ENCODE measurements at places on chromosomes 4 and X.

DNA sequence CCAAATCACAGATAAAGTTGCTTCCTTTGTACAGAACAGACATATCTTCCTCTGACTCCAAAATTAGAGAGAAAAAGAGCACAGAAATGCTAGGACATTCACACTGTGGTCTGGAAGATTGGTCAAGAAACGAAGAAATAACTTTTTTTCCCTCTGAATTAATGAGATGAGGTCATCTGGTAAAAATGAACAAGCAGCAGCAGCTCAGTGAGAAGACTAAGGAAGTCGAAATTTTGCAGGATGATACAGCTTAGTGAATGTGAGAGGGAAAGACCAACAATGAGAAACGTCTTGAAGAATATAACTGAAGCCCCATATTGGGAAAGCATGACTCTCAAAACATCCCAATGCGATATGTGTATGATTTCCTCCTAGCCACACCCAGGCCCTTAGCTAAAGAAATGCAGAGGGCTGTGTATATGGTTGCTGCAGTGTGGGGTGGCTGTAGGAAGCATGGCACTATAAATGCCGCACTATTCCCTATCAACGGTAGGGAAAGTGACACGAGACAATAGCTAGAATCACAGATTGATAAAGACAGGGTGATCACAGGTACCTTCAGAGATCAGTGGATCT, 208.6 kb downstream of the VEGFC start:
- DNase-seq: peak; percentile 9

- no peak for DNase-seq
These were observed 74.8 kb upstream of the PACRGL start for GRCh38 chr4:20625426-20625825.

DNA sequence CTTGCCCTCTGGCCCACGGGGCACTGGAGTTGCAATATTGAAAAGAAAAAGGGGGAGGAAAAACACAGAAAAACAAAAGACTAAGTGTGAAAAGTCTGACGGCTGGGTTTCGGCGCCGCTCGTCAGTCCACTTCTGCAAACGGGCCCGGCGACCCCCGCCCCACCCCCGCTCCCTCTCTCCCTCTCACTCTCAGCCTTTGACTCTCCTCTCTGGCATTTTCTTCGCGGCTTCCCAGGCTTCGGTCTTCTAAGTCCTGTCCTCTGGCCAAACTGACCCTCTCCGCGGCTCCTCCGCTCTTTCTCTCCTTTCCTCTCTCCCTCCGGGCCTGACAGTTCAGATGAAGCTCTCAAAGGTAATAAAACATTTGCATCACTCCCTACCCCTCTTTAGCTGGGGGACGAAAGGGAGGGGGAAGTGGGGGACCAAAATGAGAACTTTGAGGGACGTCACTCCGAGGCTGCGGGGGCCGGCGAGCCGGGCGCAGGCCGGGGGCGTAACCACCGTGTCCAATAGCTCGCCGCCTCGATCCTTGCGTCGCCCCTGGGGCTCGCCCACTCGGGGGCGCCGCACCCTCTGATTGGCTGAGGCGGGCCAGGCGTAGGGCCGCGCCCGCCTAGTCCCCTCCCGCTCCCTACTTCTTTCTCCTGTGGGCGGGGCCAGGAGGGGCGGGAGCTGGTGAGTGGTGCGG, at the start of gene NKX6-1:
Gene NKX6-1 (minus strand): TSS at position 358 of the 689 bp plus-strand sequence. CDS start 1,064 bp downstream, outside the sequence.
- peak; percentile 76 for DNase-seq

DNA sequence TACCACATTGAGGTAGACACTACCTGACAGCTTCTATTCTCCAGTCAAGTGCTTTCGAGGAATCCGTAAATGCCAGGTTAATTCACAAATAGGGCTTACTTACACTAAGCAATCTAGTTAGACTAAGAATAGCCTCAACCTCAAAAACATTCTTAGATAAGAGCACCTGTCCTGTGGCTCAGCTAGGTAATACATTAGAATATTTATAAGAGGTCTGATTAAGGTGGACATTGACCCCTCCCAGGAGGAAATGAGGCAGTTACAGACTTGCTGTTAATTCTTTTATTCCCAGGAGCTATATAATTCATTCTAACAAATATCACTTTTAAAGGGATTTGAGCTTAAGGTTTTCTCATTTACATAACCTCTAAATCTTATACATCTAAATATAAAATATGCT, 758.1 kb downstream of the GRID2 start:
- no peak for DNase-seq

DNA sequence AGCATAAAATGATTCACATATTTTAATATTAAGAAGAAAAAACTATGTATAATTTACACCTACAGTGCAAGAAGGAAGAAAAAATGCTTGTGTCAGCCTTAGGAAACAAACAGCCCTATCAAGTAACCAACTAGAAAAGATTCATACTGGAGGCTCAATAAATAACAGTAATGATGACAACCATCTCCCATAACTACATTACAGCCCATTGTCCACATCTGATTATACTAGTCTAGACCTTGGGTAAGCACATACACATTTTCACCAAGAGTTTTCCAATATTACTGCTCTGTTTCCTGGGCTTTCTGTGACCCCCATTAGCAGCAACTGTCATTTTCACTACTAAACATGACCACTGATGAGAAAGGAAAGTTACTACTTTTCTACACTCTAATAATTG, 169.7 kb downstream of the MAB21L2 start:
- no peak for DNase-seq

GRCh38 chrX:91108761-91109160, 325.9 kb upstream of the PABPC5 start:
- DNase-seq: no peak

DNA sequence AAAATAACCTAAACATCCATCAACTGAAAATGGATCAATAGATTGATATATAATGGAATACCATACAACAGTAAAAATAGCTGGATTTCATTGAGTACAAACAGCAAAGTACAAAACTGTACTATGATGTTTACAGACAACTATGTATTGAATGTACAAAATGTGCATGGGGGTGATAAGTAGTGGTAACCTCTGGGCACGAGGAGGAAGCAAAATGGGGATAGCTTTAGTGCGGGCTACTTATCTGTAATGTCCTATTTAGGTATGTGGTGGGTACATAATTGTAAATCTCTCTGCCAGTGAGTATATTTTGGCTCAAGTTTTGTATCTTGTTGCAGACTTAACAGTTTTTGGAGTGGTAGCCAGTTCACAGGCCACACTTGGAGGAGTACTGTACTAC, 123.6 kb downstream of the STAG2 start:
- DNase-seq: no peak

GRCh38 chr4:26424838-26425237, 65.4 kb downstream of the CCKAR start:
- DNase-seq: no peak
